ENCODE measurements at places on chromosomes 3 and 15.

DNA sequence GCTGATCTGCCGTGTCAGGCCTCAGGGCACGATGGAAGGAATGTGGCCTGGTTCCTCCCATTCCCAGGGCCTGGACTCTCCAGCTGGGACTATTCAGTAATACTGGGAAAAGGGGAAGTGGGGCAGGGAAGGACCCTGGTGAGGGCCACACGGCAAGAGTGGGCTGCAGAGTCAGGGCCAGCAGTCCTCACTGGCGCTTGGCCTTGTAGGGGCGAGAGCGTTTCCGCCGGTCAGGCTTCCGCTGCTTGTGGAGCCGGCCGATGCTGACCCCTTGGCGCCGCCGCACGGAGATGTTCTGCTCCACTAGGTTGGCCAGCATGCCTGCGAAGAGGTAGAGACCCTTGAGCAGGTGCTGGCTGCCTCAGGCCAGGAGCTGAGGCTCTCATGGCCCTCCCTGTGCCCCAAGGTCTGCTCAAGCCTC, 42.8 kb downstream of the SEMA3G start:
- DNase-seq: no peak

DNA sequence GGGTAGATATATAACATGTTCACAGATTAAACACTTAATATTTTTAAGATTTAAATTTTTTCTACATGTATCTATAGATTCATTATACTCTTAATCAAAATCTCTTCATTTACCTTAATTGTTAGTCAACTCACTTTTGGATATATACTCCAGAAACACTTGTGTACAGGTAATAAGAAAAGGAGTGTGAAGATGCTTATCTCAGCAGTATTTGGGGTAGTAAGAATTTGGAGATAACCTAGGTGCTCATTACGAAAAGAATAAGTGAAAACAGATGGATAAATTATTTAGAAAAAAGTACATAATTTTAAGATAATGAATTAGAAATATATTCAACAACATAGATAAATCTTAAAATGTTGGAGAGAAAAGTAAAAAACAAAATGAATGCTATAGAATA, 226.5 kb upstream of the PLSCR5 start:
- no peak for DNase-seq

- no peak for DNase-seq
These were observed 339.4 kb downstream of the CLSTN2 start for GRCh38 chr3:140274429-140274828.

- DNase-seq: no peak
These were observed 17.2 kb downstream of the ALPK3 start for GRCh38 chr15:84834229-84834955.

- DNase-seq: no peak
These were observed 611.3 kb downstream of the SI start for GRCh38 chr3:164467007-164467406.

DNA sequence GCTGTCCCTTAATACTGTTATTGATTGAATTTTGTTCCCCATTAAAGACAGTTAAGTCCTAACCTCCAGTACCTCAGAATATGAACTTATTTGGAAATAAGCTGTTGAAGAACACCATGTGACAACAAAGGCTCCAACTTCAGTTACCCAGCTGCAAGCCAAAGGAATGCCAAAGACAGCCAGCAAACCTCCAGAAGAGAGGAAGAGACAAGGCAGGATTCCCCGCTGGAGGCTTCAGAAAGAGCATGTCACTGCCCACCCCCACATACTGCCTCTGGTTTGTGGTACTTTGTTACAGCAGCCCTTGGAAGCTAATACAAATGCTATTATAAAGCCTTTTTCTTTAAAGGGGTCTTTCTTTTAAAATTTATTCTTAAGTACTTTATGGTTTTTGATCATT, 18.4 kb upstream of the NEK10 start:
- no peak for DNase-seq

GRCh38 chr15:74523982-74524381, 17.0 kb upstream of the ARID3B start:
- no peak for DNase-seq

DNA sequence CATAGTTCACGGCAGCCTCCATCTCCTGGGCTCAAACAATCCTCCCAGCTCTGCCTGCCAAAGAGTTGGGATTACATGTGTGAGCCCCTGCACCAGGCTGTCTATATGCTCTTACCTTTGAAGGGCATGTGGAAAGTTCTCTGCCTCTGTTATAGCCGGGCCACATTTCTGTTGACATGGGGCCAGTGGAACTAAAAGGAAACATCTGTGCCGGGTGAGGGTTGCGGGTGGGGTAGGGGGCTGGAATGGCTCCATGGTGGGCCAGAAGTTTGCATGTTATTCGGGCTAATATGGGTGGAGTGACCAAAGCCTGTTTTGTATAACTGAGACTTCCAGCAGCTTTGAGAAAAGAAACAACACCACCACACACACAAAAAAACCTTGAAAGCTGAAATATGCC, 8.3 kb upstream of the CLEC3B start:
- DNase-seq: no peak

DNA sequence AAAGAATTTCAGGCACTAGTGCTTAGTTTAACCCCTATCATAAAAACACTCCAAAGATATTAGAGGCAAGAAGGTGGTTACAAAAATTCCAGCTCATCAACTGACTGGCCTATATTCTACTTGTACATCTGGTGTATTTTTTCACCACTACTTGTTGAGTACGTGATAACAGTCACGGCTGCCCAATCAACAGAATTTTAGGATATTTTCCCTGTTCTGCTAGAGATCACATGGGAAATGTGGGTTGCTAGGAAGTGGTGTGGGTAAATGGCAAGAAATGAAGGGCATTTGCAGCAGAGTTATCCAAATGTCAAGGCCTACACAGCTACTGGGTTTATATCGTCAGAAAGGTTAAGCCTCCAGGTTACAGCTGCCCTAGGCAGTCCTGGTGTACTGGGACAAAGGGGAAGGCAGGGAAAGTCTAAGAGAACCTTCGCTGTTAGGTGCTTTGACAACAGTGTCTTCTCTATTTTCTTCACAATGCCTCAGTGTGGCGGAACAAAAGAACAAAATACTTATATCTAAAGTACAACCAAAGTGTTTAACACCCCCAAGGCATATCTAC, 81.9 kb downstream of the FMN1 start:
- no peak for DNase-seq

DNA sequence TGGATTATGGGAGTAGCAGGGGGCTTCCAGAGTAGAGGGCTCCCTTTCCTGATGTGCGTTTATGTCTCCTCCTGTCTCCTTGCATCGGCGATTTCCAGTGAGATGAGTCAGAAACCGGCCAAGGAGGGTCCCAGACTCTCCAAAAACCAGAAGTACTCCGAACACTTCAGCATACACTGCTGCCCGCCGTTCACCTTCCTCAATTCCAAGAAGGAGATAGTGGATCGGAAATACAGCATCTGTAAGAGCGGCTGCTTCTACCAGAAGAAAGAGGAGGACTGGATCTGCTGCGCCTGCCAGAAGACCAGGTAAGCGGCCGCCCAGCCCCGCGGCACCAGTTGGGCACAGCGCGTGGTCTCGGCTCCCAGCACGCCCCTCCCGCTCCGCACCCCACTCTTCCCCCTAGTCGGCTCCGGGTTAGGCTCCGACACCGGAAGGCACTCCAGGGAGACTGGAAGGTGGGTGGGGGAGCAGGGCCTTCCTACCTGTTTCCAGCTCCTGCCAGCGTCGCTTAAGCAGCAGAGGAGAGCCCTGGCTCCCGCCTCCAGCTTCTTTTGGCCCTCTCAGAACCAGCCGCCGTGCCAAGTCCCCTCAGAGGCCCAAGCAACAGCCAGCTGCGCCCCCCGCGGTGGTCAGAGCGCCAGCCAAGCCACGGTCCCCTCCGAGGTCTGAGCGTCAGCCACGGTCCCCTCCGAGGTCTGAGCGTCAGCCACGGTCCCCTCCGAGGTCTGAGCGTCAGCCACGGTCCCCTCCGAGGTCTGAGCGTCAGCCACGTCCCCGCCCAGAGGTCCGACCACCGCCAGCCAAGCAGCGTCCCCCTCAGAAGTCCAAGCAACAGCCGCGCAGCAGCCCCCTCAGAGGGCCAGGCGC, 34.7 kb downstream of the MOBP start:
- DNase-seq: no peak

GRCh38 chr3:152314677-152315353, 46.1 kb downstream of the MBNL1 start:
- no peak for DNase-seq

DNA sequence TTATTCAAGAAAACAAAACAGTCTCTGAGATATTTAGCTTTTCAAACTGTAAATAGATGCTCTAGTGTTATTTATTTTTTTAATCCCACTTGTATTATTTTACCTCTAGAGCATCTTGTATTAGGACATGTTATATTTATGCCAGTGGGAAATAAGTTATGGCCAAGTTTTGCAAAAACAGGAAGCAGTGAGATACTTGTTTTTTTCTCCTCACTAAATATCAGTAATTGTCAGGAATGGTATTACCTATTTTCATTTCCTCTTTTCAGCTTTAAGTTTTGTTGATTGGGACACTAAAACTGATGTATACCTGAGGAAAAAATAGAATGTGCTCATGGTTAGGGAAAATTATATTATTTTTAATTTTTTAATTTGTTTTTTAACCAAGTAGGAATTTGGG, 8.6 kb upstream of the IL20RB start:
- DNase-seq: no peak

DNA sequence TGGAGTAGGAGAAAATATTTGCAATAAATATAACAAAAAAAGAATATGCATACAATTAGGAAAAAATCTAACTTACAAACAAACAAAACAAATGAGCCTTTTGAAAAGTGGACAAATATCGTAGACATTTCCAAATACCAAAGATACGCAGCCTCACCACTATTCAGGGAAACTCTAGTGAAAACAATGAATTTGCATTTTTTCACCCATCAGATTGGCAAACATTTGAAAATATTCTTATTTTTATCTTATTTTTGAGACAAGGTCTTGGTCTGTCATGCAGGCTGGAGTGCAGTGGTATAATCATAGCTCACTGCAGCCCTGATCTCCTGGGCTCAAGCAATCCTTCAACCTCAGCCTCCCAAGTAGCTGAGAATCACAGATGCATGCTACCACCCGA, 15.5 kb downstream of the AP3S2 start:
- no peak for DNase-seq

DNA sequence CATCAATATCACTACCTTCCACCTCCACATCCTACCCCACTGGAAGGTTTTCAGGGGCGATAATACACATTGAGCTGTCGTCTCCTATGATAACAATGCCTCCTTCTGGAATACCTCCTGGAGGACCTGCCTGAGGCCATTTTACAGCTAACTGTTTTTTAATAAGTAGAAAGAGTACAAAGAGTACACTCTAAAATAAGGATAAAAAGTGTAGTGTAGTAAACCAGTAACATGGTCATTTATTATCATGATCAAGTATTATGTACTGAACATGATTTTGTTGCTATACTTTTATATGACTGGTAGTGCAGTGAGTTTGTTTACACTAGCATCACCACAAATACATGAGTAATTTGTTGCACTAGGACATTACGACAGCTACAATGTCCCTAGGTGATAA, 46.6 kb upstream of the SSR3 start:
- DNase-seq: no peak

GRCh38 chr3:156483426-156483825, 71.5 kb downstream of the SSR3 start:
- DNase-seq: peak; percentile 77

- DNase-seq: no peak
These were observed 54.9 kb downstream of the IGF1R start for GRCh38 chr15:98703126-98703685.

DNA sequence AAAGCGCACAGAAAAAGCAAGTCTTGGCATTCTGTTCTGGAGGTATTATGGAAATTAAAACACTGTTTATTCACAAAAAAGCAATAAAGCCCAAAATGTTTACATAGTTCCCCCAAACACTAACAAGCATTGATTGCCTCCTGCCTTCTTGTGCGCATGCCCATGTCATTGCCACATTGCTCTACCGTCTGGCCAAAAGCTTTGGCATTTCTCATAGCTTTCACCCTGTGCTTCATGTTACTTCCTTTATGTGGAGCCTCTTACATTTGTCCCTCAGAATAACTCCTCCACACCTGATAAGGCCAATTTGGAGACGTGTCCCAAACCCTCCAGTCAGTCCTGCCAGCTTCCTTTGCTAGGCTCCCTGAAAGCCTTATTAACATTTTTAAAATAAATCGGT, 680.8 kb downstream of the GBE1 start:
- DNase-seq: no peak

DNA sequence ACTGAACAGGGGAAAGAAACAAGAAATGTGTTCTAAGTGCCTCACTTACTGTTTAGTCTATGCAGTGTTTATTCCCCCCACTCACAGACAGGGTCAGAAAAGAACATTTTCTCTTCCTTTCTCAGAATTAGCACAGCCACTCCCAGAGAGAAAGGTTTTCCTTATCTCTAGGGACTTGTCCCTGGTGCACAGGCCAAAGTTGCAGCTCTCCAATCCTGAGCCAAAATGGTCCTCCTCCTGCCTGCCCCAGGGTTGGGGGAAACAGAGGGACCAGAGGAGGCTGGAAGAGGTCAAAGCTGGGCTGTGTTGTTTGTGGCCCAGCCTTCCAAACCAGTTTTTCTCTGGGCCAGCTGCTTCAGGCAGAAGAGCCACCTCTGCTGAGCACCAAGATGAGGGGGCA, 12.0 kb downstream of the RAB6B start:
- DNase-seq: no peak

- DNase-seq: peak; percentile 4
These were observed 31.1 kb downstream of the CYFIP1 start for GRCh38 chr15:22949074-22949547.

DNA sequence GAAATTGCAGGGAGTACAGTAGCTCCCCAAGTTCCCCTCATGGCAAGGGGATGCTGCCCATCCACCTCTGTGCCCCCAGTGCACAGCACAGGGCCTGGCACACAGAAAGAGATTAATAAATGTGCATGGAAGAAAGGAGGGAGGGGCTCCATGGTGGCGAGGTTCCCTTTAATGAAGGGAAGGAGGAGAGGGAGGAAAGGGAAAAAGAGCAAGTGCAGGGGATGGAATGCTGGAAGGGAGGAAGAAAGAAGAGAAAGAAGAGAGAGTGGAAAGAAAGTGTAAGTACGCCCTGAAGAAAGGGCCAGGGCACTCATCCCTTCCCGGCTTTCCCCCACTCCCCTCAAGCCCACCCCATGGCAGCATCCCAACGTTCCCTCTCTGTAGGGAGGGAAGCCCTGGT, 1.5 kb upstream of the VIPR1 start:
- no peak for DNase-seq

GRCh38 chr3:146093896-146094295, 67.1 kb downstream of the PLOD2 start:
- no peak for DNase-seq

- no peak for DNase-seq
These were observed 697.5 kb downstream of the GBE1 start for GRCh38 chr3:81063896-81064295.

- DNase-seq: no peak
These were observed 57.9 kb upstream of the CTXND1 start for GRCh38 chr15:80309769-80310384.

- DNase-seq: no peak
These were observed 122.1 kb upstream of the TPRG1 start for GRCh38 chr3:189049458-189050236.

DNA sequence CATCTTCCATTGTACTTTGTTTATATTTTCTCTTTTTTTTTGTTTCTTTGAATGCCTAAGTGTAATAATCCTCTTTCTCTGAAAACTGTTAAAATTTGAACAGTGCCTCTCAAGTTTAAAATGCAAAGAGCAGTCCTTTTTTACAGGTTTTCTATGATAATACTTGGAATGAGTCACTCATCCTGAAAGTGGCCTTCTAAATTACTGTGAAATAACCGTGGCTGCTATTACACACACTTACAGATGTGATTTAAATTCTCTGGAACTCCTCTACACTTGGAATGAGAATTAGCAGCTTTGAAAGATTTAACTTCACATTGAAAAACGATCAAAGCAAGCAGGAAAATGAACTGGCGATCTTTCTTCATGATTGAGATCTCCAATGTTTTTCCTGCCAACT, 105.9 kb downstream of the ROBO1 start:
- DNase-seq: no peak

- no peak for DNase-seq
These were observed 80.8 kb downstream of the FBN1 start for GRCh38 chr15:48564690-48565089.

Measured in BJ (cell line).